ENCODE measurements at places on chromosomes 4 and X.

- DNase-seq, result no peak
Observed at GRCh38 chr4:23091711-23092110, 399.0 kb downstream of the GBA3 start.

- no peak for DNase-seq
Observed at GRCh38 chrX:40010550-40011321, 87.0 kb downstream of the BCOR start.

DNA sequence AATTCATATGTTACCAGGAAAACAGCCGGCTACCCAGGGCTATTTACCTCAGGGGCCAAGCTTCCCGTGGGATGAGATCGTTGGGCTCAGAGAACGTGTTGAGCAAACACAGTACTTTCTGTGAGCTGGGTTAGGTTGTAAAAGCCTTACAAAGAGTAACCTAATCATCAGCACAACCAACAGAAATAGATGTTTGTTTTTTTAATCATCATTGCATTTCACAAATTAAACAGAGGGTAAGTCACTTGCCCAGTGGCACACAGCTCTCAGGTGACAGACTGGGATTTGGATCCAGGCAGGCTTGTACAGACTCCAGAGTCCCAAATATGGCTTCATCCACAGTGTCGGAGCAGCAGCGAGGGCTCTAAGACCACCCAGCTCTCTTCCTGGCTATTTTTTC is 20.1 kb downstream of the SPON2 start:
- DNase-seq, result no peak

- no peak for DNase-seq
Observed at GRCh38 chr4:141788169-141788915, 152.0 kb downstream of the IL15 start.

- no peak for DNase-seq
Observed at GRCh38 chrX:20421275-20421674, 154.6 kb upstream of the RPS6KA3 start.

DNA sequence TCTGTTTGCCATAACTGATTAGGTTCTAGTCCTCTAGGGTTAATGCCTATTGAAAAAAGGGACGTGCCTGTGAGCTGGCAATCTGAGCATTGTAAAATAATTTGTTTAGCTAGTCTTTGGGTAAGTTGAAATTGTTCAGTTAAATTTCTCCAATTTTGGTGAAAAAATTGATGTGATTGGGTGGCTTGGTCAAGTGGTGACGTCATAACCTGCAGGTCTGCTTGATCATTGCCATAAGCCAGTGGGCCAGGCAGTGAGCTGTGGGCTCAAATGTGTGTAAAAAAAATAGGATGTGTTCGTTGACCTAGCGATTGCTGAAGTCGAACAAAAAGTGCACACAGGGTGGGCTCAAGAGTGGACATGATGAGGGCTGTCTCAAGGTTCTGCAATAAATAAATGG is 193.3 kb downstream of the ZC4H2 start:
- DNase-seq, result no peak

DNA sequence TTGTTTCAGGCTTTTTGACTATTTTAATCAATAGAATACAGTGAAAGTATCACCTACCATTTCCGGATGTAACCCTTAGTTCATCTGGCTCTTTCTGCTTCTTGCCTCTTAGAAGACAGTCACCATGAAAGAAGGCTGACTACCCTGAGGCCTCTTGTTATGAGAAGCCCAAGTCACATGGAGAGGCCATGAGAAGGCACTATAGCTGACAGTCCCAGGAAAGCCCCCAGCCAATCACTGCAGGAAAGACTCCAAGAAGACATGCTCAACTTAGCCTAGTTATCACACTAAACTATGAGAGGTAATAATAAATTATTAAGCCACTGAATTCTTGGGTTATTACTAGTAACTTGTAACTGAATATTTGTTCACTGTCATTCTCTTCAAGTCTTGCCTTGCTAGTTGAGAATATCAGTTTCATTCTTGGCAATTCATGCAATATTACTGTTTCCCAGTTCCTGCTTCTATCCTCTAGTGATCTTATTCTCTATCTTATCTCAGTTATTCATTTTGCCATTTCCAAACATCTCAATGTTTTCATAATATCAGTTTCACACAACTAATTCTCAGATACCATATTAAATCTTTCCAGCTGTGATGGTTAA is 57.1 kb upstream of the GUCY1A1 start:
- DNase-seq, result no peak

- DNase-seq, result no peak
Observed at GRCh38 chr4:151099976-151100417, 569 bp downstream of the RPS3A start.

DNA sequence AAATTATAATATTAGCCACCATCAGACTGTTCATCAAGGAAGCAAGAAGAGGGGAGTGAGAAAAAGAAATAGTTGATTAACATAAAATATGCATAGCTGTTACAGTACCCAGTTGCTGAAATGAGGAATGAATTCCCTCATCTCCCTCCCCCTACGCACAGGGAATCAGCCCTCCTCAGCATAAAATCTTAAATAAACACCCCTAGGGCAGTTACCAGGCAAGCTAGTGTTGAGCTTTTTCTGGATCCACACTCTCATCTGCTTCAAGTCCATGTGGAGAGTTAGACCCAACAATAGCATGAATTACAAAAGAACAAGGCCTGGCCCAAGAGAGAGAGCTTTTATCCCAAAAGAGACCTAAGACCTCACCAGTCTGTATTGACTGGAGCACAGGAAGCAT is 19.0 kb upstream of the SYTL4 start:
- no peak for DNase-seq

GRCh38 chr4:101276661-101277060 is 70.7 kb downstream of the PPP3CA start:
- DNase-seq, result no peak

DNA sequence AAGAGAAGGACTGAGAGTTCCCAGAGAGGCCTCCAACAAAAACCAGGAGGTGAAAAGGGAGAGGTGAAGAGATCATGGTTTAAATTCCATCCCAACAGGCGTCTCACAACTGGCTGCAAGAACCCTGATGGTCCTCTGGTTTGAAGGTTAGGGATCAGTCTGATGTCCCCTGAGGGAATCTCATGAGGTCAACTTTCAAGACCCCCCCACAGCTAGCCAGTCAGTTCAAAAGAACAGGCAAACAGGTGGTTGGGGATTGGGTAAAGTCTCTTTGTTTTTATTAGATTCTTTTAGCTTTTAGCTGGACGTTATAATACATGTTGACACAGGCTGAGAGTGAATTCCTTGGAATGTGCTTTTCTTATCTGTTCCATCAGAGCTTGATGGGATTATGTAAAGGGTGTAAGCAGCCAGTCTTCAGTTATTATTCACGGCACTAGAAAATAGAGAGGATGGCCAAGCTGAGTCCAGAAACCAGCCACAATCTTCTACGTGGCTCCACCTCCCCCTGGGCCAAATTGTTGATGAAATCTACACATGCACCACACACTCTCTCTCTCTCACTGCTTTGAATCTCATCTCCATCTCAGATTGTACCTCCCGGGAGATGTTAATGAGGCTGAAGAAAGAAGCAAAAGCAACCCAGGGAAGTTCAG is 20.8 kb downstream of the ENPP6 start:
- no peak for DNase-seq

- DNase-seq, result no peak
Observed at GRCh38 chrX:2848871-2849301, 20.2 kb downstream of the GYG2 start.
